ENCODE measurements at places on chromosomes 7 and 10. TPM values are rescaled to one million over a fixed set of nuclear protein-coding genes. Genes with fewer than 3 reads are reported as not detected.

ANXA8L1 gene
- polyA plus RNA-seq: 686 TPM

DNA sequence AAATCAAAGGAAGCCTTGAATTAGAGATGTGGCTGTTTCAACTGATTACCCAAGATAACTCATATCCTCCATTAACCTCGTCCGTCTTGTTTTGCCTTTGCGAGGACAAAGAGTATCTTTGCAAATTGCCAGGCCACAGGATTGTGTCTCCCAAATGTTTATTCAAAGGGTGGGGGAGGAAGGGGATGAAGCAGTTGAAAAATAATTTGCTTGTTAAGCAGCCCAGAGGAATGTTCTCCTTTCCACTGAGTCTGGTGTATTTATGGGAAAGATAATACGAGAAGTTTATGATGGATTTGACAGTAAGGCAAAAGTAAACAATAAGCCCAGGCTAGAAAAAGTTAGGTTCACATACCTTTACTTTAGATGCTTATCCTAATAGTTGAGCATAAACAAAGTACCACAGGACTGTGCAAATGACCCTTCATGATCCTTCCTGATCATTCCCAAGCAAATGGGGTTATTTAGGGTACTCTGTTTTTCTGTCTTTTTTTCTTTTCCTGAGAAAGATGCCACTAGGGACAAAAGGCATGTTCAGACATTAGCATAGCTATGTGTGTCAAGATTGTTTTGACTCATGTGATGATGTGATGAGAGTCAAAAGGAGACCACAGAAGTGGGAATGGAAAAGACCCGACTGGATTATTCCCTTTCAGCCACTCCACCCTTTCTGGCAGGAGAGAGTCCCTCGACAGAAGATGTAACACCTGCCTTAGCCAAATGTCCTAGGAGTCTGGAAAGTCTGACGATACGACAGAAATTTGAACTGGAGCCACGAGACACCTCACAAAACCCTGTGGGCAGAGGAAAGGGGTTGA, 243.0 kb upstream of the GLI3 start:
- no peaks in the 10 kb centered on the region for H3K36me3 ChIP-seq
- no peaks in the 10 kb centered on the region for H3K4me1 ChIP-seq
- no peak for DNase-seq
- H3K27me3 ChIP-seq: no peaks in the 10 kb centered on the region

- no peak overlapping the region for H3K27ac ChIP-seq
- H3K27me3 ChIP-seq: no peaks in the 10 kb centered on the region
- H3K4me1 ChIP-seq: no peaks in the 10 kb centered on the region
- no peak for DNase-seq
- no peaks in the 10 kb centered on the region for H3K36me3 ChIP-seq
Observed at GRCh38 chr10:10745291-10745690, 272.4 kb upstream of the CELF2 start.

DNA sequence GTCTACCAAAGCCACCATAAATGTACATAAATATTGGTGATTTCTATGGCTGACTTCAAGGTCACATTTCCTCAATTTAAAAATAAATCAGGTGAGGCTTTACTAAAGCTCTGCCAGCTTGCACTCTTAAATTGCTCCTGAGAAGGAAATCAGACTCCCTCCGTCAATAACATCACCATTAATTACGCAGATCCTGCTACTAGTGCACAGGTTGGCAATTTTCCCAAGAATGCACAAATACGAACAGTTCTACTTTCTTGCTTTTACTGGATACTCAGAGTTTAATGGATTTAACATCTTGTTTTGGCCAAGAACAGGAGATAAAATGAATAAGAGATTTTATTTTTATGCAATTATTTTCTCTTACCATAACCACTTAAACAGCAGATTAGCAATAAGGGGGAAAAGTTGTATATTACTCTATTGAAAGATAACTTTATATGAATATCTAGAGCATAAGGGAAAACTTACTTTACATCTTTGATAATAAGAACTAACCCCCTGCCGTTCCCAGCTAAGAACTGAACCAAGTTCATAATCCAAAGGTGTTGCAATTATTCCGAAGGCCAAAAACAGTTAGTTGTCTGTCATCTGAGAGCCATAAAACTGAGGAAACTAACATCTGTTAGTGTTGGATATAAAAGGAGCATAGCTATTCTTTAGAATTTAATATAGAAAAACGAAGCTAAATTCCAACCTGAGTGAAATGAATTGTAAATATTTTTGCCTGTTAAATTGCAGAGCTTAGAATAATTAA, 140.5 kb downstream of the TWIST1 start:
- DNase-seq: no peak
- H3K27ac ChIP-seq: peak overlapping the region; percentile 66
- H3K27me3 ChIP-seq: no peaks in the 10 kb centered on the region
- no peak overlapping the region for H3K4me3 ChIP-seq

DNA sequence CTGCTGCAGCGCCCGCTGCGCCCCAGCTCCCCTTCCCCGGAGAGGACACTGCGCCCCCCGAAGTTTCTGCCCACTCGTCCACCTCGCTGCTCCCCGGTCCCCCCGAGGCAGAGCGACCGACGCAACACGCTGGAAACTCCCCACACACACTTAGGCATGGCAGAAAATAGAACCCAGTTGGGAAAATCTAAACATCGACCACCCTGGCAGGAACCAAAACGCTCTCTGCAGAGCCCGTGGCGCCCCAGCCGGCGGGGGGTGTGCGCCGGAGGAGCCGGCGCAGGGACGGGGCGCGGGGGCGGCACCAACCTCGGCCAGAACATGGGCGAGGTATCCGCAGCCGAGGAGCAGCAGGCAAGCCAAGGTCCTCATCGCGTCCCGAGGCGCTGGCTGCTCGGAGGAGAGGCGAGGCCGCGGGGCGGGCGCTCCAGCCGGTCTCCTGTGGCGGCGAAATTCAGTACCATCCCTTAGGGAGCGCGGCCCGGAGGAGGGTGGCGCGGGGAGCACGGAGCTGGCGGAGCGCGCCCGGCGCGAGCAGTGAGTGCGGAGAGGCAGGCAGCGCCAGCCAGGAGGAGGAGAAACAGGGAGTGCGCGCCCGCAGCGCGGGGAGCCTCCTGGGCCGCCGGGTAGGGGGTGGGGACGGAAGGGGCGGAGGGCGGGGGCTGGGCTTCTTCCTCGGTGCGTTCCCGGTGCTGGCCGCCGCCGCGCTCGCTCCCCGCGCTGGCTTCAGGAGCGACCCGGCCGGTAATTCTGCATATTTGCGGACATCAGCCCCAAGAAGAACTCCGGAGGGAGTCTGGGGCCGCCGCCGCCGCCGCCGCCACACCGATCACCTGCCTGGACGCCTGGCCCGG, 789 bp downstream of the PDGFA start:
- peak overlapping the region; percentile 49 for H3K27ac ChIP-seq
- H3K4me1 ChIP-seq: peaks cover 39% of the 10 kb centered on the region
- H3K4me3 ChIP-seq: peak overlapping the region; percentile 91
- DNase-seq: no peak

YWHAG gene
- polyA plus RNA-seq: 116 TPM

GRCh38 chr10:3763035-3763456, 22.0 kb downstream of the KLF6 start:
- no peak for DNase-seq
- peaks cover 64% of the 10 kb centered on the region for H3K4me1 ChIP-seq
- peak overlapping the region; percentile 36 for H3K4me3 ChIP-seq
- no peaks in the 10 kb centered on the region for H3K36me3 ChIP-seq

EPHA1 gene
- polyA plus RNA-seq: 37.1 TPM

PARD3 gene
- polyA plus RNA-seq: 58.0 TPM

DNA sequence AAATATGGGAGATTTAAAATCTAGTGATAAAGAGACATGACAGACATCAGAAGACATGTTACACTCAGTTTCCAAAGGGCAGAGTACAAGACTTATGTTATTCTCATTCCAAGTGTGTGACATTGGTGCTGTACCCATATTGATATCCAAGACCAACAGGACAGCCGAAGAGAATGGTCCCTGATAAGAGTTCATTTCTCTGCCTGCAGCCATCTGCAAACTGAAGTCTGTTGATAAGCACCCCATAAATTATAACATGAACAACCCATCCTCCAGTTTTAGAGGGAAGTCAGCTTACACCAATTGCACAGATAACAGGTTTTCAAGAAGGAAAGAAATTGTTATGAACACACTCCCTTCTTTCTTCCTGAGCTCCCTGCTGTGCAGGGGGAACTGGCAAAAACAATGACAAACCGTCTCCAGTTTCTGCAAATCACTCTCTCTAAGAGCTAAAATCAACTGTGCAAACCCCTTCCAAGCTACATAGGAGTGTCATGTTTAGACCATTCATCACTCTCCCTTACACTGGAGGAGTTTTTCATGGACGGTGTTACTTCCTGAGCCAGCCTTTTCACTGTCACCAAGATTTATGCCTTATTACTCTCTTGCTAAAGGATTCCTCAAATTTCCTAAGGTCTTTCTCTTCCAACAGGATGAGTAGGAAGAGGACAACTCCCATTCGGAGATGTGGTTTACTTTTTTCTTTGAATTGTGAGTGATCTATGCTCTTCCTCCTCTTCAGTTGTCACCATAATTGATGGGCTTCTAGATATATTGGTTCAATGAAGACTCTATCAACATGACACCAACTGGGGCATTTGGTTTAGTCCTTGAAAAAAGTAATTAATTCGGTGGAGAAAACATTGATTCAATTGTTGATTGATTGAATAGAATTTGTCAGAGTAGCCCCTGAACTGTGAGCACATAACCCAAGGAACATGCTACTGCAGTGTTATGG, 80.3 kb upstream of the FAM171A1 start:
- DNase-seq: no peak
- H3K27ac ChIP-seq: no peak overlapping the region
- H3K4me3 ChIP-seq: no peak overlapping the region
- no peaks in the 10 kb centered on the region for H3K4me1 ChIP-seq

- H3K27me3 ChIP-seq: no peaks in the 10 kb centered on the region
- no peak for DNase-seq
- no peaks in the 10 kb centered on the region for H3K4me1 ChIP-seq
- no peaks in the 10 kb centered on the region for H3K36me3 ChIP-seq
Observed at GRCh38 chr7:106864298-106865081, 592 bp upstream of the PIK3CG start.

- H3K36me3 ChIP-seq: no peaks in the 10 kb centered on the region
- H3K4me3 ChIP-seq: no peak overlapping the region
- H3K4me1 ChIP-seq: no peaks in the 10 kb centered on the region
- no peak for DNase-seq
Observed at GRCh38 chr7:94420328-94420727, 25.6 kb downstream of the COL1A2 start.

SPDYE2 gene
- not detected for polyA plus RNA-seq

- no peaks in the 10 kb centered on the region for H3K27me3 ChIP-seq
- DNase-seq: no peak
- no peak overlapping the region for H3K4me3 ChIP-seq
- H3K27ac ChIP-seq: no peak overlapping the region
- H3K36me3 ChIP-seq: no peaks in the 10 kb centered on the region
Observed at GRCh38 chr10:96244354-96244753, 27.0 kb downstream of the BLNK start.

MYOZ1 gene
- not detected for polyA plus RNA-seq

- peaks cover 1% of the 10 kb centered on the region for H3K36me3 ChIP-seq
- no peak overlapping the region for H3K4me3 ChIP-seq
- no peaks in the 10 kb centered on the region for H3K27me3 ChIP-seq
Observed at GRCh38 chr10:77548157-77548556, 89.5 kb downstream of the KCNMA1 start.

- H3K36me3 ChIP-seq: no peaks in the 10 kb centered on the region
- H3K27ac ChIP-seq: no peak overlapping the region
- no peaks in the 10 kb centered on the region for H3K27me3 ChIP-seq
- no peak overlapping the region for H3K4me3 ChIP-seq
- H3K4me1 ChIP-seq: peaks cover 13% of the 10 kb centered on the region
- no peak for DNase-seq
Observed at GRCh38 chr10:80585812-80586211, 48.1 kb downstream of the SH2D4B start.

Measured in keratinocyte (primary cell).